ENCODE measurements at places on chromosomes 2 and 18. TPM values are rescaled to one million over a fixed set of nuclear protein-coding genes. Genes with fewer than 3 reads are reported as not detected.
A peak's percentile ranks its signal among the peaks of the same experiment; 100 is the strongest.

Gene KRTCAP3
- 3.9 TPM for polyA plus RNA-seq

Gene TTL
- 9.8 TPM for polyA plus RNA-seq

Gene PLGLB2
- polyA plus RNA-seq = not detected

DNA sequence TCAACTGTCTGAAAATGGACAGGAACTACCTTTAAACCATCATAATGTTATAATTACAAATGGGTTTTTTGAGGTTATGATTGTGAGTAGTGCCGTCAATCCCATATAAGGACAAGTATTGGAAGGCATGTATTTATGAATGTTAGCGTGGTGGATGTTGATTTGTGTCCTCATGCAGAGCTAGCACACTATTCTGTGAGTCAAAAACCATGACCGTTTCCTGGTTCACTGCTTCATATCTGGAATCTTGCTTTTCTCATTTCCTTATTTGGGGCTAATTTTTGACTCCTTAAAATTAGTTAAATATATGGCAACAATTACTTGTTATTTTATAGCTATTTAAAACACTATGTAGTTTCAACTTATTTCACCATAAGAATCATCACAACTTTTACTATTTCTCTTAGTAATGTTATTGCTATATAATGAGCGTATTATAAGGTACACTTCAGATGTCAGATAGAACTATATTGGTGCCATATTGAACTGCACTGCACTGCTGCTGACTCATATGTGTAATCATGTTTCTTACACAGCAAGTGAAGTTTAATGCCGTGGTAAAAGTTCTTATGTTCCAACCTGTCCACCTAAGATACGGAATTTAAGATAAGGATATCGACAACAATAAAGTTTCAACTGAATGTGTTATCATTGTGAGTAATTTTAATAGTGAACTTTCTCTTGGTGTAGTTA, 192.8 kb downstream of the PTGR3 start:
- DNase-seq = no peak
- no peaks in the 10 kb centered on the region for H3K4me1 ChIP-seq
- no peak overlapping the region for H3K27ac ChIP-seq
- no peaks in the 10 kb centered on the region for H3K36me3 ChIP-seq

- H3K4me3 ChIP-seq = no peak overlapping the region
- H3K27ac ChIP-seq = no peak overlapping the region
- DNase-seq = no peak
- H3K36me3 ChIP-seq = no peaks in the 10 kb centered on the region
- no peaks in the 10 kb centered on the region for H3K27me3 ChIP-seq
Measured at GRCh38 chr2:45141883-45142866, 132.9 kb upstream of the SIX2 start.

- H3K4me3 ChIP-seq = peak overlapping the region; percentile 38
- no peaks in the 10 kb centered on the region for H3K27me3 ChIP-seq
- no peaks in the 10 kb centered on the region for H3K4me1 ChIP-seq
Measured at GRCh38 chr2:45007961-45008295, 1.3 kb downstream of the SIX2 start.

DNA sequence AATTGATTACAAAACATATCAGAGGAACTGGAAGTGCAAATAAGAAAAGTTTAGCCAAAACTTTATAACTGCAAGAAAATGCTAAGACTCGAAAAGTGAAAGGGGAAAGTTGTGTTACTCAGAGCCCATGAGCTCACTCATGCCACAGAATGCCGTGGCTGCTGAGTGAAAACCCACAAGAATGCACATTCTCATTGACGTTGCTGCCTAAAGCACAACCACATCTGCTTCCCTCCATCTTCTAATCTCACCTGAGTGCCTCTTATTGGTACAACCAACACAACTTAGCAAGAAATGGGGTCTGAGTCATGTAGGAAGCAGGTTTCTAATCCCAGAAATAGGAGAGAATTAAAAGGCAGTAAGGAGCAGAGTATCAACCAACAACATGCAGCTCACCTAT, 259.7 kb downstream of the LNPK start:
- no peaks in the 10 kb centered on the region for H3K36me3 ChIP-seq
- no peak overlapping the region for H3K4me3 ChIP-seq
- no peak for DNase-seq
- no peak overlapping the region for H3K27ac ChIP-seq
- H3K4me1 ChIP-seq = no peaks in the 10 kb centered on the region

DNA sequence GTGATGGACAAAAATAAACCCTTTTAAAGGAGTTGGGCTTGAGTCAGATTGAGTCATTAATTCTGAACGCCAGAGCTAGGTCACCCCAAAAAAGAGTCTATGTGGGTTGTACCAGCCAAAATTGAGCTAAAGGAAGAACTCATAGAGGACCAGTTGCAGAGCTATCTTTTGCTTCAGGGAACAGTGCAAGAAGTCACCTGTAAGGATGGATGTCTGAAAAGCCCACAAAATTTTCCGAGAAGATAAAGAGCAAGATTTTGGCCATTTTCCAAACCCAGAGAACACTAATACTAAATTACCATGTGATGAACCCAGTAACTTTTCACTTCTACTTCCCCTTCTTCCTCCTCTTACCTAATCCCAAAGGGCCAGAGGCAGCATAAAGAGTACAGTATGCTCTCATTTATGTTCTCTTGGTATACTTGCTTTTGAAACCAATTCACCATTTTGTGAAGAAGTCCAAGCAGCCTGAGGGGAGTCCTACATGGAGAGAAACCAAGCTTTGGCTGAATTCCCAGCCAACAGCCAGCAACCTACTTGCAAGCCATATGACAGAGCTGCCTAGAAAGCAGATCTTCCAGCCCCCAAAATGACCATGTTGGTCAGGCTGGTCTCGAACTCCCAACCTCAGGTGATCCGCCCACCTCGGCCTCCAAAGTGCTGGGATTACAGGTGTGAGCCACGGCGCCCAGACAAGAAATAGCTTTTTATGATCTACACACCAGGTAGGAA, 551.7 kb downstream of the SATB2 start:
- no peak for DNase-seq
- no peaks in the 10 kb centered on the region for H3K4me1 ChIP-seq
- no peak overlapping the region for H3K27ac ChIP-seq
- no peaks in the 10 kb centered on the region for H3K36me3 ChIP-seq
- H3K4me3 ChIP-seq = no peak overlapping the region
- no peaks in the 10 kb centered on the region for H3K27me3 ChIP-seq

DNA sequence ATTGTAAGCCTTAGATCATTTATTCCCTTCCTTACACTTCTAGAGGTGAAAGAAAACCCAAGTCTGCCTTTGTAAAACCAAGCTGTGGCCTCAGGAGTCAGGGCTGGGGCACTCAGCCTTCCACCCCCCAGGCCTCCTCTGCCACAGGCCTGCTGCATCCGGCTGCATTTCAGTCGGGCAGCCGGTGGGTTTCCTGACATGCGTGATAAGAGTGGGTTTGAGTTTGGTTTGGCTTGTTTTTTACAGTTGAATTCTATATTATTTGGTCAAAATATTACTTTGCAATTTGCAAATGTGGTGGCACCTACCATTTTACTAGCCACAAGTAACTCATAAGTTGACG, 42.4 kb downstream of the ADI1 start:
- no peaks in the 10 kb centered on the region for H3K4me1 ChIP-seq
- H3K36me3 ChIP-seq = peaks cover 5% of the 10 kb centered on the region
- no peak overlapping the region for H3K27ac ChIP-seq
- peak; percentile 30 for DNase-seq
- H3K4me3 ChIP-seq = no peak overlapping the region
- H3K27me3 ChIP-seq = no peaks in the 10 kb centered on the region

All from aorta (tissue), 5 donors.